Osteoblast (primary cell): ENCODE measurements at places on chromosomes 3 and 15.

DNA sequence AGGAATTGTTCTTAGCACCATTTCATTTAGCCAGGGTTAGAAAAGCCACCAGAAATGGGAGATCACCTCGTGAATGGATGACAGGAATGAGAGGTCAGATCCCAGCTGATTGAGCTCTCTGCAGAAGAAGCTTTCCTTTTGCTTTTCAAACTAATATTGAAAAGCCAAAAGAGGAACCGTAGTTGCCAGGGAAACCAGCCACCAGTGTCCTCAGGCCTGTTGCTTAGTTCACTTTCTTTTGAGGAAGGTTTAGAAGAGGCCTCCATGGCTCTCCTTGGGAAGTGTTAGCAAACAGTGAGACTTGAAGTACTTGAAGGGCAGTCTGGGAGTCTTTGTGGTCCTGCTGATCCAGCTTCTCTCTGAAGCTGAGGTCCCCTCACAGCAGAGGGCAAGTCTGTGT is 7.4 kb upstream of the CCK start:
- no peak for DNase-seq

DNA sequence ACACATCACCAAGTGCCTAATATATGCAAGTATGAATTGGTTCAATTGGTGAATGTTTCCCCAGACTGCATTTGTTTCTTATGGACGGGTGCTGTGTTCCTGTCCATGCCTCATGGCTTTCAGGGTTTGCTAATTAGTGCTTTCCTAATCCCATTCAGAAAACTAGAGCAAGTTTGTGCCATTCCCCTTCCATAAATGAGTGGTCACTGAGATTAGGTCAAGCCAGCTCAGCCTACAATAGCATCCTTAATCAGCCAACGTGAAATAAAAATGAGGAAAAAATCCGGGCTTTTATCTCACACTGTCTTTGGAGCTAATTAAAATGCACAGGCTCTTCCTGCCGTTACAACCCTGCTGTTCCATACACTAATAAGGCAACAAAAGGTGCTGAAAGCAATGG is 788.8 kb downstream of the ROBO1 start:
- no peak for DNase-seq

- no peak for DNase-seq
These were observed 89.0 kb downstream of the VGLL4 start for GRCh38 chr3:11554666-11555065.

DNA sequence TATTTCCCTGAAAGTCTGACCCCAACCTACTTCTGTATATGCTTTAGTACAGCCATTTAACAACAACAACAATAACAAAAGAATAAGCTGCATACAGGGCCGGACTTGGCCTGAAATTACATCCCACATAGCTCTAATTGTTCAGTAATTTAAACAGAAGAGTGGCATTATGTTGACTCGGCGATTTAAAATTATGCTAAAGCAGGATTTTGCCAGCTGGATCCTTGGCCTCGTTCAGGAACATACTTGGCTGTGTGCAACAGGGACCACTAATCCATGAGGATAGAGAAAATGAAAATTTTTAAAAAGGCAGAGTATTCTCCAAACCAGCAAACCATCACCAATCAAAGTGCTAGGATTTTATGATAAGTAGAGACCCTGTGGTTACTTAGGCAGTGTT is 433.1 kb upstream of the RBMS3 start:
- no peak for DNase-seq

DNA sequence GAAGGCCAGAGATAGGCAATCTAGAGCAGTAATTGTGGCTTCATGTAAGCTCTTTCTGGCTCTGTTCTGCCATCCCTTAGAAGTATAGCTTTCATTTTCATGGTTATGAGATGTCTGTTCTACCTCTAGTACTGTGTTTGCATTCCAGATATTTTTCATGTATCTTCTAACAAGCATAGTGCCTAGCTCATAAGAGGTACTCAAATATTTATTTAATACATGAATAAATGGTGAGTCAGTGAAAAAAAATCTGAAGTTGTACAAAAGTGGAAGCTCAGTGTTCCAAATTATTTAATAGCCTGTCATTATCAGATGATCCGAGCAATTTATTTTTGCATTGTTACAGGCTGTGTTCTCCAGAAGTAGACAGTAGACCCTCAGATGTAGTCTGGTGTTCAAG is 64.3 kb downstream of the OXSM start:
- DNase-seq: peak; percentile 54
